ENCODE measurements at places on chromosomes 13 and 19.

- DNase-seq: no peak
These were observed 173.8 kb upstream of the SOX1 start for GRCh38 chr13:111893071-111893606.

DNA sequence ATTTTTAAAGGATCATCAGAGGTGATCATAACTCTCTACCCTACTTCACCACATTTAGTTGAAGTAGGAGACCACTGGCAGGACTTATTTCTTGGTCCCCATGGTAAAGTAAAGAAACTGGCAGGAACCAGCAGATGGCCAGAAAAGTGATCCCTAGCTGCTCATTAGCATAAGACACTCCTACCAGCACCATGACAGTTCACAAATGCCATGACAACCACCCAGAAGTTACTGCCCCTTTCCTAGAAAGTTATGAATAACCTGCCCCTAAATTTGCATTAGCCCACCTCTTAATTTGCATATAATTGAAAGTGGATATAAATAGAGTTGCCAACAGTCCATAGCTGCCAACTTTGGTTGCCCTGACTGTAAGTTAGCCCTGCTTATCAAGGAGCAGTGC lies 18.4 kb upstream of the RUBCNL start:
- peak; percentile 12 for DNase-seq

GRCh38 chr19:51282335-51282734 lies 29.1 kb upstream of the IGLON5 start:
- DNase-seq: no peak

GRCh38 chr13:71759651-71760511 lies 107.1 kb downstream of the DACH1 start:
- no peak for DNase-seq

DNA sequence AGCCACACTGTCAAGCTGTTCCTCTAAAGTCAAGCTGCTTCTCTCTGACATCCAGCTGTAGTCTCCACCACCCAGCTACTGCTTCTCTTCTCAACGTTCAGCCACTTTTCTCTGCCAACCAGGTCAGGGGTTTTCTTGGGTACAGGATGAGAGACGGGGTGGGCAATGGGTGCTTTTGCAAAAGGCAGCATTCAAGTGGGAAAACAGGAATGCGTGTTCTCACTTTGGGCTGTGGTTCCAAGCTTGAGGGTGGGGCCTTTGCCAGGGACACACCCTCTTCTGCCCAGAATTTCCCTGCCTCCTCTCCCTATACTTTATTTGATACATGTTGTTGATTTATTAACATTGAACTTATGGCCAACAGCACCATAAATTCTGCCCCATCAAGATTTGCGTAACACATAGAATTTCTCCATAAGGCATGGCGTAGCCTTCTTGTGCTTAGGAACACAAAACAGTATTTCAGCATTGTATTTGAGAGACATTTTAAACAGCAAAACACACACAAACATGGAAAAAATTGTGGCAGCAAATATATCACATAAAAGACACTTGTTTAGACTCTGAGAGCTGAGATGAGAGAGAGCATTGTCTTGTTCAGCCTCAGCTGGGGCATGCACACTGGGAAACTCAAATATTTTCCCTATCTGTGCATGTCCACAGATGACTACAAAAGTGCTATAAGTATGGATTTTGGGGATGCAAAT lies 392.8 kb downstream of the SLITRK6 start:
- DNase-seq: no peak

DNA sequence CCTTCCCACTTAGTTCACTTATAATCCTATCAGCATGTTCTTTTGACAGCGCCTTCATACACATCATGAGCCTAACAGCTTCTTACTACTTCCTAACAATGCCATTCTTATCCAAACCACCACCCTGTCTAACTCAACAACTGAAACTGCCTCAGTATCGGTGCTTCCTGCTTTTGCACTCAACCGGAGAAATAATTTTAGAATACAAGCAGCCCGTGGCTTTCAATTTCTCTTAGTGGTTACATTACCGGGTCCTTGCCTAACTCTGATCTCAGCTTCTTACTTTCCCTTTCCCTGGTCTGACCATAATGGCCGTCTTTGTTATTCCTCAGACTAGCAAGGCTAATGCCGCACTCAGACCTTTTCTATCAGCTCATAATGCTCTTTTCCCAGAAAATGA lies 17.0 kb downstream of the ZFP82 start:
- no peak for DNase-seq
